Forelimb muscle (tissue), 1 donor: ENCODE measurements at places on chromosomes 1 and 21.

DNA sequence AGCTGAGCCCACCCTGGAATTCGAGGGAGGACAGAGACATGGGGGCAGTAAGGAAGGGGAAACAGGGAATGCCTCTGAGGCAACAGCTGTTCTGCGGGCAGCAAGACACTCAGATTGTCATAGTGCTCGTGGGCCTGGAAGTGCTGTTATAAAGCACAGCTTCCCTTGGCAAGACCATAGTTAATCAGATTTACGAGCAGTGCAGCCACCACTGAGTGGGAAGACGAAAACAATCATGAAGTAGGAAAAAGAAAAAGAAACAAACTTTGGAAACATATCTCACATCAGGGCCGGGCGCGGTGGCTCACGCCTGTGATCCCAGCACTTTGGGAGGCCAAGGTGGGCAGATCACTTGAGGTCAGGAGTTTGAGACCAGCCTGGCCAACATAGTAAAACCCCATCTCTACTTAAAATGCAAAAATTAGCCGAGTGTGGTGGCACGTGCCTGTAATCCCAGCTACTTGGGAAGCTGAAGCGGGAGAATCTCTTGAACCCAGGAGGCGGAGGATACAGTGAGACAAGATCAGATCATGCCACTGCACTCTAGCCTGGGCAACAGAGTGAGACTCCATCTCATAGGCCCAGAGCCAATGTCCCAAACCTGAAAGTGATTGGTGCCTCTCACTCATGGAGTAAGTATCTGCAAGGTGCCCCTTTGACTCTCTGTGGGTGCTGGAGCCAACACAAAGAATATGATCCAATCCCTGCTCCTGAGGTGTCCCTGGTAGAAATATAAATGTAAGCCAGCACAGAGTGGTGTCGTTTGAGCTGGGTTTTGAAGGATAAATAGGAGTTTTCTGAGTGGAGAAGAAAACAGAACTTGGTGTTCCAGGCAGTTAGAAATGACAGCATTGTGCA is 55.6 kb upstream of the GPR153 start:
- no peak for DNase-seq

DNA sequence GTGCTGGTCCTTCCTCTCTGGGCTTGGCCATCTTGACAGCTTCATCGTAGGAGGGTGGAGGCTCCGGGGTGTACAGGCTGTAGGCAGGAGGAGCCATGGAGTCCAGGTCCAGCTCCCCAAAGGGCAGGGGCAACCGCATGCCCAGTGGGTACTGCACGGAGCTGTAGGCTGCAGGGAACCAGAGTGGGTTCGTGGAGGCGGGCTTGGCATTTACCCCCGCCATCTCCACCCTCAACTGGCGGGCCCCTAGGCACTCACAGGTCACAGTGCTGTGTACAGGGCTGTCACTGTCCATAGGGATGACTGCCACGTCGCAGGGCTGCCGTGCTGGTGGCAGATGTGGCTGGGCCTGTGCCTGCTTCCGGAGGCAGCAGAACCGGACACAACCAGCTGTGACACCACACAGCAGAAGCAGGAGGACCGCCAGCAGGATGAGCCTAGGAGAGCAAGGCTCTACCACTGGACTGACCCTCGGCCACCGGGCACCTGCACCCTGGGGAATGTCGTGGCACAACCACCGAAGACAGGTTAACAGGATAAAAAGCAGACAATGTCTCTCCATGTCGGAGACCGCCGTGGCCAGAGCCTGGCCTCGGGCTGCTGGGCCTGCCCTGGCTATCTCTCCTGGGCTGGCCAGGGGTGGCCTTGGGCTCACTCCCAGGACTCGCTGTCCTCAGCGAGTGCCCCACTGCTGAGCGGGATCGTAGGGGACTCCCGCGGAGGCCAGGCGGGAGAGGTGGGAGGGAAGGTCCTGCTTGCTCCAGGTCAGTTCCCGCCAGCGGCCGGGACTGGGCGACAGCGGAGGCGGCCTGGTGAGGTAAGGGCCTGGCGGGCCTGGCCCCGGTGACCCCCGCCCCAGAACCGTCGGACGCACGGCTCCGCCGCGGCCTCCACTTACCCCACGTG is 831 bp downstream of the TMEM52 start:
- no peak for DNase-seq

GRCh38 chr1:229970714-229971113 is 96.3 kb upstream of the GALNT2 start:
- DNase-seq, result no peak

GRCh38 chr21:46100906-46101305 is 3.0 kb downstream of the COL6A2 start:
- DNase-seq, result no peak

GRCh38 chr1:156067262-156067661 is 6.3 kb downstream of the RAB25 start:
- no peak for DNase-seq

DNA sequence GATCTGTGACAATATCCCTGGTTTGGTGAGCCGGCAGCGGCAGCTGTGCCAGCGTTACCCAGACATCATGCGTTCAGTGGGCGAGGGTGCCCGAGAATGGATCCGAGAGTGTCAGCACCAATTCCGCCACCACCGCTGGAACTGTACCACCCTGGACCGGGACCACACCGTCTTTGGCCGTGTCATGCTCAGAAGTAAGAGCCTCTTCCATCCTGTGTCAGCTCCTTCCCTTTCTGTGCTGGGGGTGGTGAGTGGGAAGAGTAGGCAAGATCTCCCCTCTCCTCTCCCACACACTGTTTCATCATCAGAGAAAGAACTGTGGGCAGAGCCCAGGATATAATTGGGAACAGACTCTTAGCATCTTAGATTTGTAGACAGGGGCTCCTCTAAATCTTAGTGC is 6.1 kb downstream of the WNT2B start:
- no peak for DNase-seq

DNA sequence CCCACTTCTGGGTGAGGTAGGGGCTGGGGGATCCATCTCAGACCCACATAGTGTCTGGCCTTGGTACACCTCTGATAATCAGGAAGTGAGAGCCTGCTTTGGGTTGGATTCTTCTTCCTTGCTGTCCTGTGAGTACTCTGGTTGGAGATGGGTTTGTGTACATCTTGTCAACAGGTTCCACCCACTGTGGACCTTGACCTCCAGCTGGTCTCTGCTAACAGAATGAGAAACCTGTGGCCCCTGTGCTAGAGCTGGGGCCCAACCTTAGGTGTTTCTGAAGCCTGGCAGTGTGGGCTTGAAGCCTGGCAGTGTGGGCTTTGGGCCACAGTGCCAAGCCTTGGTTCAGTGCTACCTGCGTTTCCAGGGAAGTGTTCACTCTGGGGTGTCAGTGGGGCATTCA is 2.6 kb downstream of the ZBTB48 start:
- no peak for DNase-seq
